T-helper 22 cell (primary cell): ENCODE measurements at places on chromosomes 5 and 9.

- DNase-seq, result no peak
These were observed 263.5 kb downstream of the SPATA31D1 start for GRCh38 chr9:82252116-82252515.

DNA sequence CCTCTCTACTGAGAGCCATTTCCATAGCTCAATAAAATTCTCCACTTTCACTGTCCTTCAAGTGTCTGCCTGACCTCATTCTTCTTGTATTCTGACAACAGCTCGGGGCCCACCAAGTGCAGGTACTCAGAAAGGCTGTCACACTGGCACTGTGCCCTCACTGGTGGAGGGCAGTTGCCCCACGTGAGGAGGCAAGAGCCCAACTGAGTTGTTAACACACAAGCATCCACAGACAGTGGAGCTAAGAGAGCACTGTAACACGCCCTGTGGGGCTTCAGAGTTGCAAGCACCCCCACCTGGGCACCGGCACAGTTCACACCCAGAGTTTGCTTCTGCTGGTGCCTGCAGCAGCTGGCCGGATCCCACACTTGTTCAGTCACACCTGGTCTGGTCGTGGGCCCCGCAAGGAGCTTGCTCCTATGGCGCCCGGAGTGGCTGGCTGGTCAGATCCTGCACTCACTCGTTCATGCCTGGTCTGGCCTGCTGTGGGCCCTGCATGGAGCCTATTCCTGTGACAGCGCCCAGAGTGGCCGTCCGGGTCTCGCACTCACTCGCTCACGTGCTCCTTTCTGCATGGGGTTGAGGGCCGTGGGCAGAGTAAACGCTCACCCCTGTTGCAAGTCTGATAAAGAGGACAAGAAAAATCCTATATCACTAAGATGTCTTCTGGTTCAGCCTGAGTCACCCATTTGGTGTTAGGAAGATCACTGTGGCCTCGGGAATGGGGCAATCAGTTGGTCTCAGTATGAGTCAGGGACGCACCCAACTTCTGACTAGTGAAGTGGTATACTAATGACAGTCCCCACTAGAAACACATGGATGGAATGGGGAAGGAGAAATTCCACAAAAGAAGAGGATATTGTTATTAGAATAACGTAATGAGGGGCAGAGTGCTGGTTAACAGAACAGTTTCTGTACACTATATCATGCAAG is 87.0 kb upstream of the CCNH start:
- DNase-seq, result no peak

DNA sequence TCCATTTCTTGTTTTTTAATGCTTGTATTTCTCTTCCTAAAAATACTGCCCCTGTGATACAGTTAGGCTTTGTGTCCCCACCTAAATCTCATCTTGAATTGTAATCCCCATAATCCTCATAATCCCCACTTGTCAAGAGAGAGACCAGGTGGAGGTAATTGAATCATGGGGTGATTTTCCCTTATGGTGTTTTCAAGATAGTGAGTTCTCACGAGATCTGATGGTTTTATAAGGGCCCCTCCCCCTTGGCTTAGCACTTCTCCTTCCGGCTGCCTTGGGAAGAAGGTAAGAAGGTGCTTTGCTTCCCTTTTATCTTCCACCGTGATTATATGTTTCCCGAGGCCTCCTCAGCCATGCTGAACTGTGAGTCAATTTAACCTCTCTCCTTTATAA is 227.4 kb downstream of the MAN2A1 start:
- no peak for DNase-seq

DNA sequence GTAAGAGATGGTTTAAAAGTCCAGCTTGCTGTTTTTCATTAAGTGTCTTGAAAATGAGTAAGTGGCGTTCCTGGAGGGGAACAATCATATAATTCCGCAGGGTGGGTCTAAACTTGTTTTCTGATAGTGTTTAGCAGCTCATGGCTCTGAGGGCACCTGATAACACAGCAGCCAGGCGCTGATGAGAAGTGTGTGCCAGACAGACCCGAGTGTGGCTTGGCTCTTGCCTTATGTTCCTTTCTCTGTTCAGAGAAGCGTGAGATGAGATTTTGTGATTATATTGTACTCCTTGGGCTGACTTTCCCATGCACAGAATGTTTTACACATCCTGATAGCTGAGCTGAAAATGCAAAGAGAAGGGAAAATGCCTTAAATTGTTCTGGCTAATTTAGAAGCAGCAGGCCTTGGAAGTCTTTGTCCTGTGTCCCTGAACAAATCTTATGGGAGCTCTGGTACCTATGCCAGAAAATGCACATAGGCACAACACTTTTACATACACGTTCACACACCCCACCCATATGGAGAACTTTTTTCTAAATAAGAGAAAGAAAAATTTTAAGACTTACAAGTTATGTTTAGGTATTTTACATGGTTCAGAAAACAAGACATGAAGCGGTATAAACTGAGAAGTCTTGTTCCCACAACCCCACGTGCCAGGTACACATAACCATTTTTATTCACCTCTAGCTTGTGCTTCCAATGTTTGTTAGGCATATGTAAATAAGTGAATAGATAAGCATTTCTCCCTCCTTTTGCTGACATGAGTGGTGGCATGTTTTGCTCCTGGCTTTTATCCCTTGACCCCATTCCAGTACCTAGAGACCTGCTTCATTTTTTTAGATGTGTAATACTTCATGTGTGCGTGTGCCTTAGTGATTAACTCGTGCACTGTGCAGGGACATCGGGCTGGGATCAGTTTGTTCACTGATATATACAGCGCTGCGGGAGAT is 152.2 kb upstream of the OTULINL start:
- DNase-seq, result no peak

- no peak for DNase-seq
These were observed 40.9 kb downstream of the ZNF608 start for GRCh38 chr5:124705577-124705976.

- DNase-seq, result no peak
These were observed 274.6 kb upstream of the IRX4 start for GRCh38 chr5:2157372-2157771.

DNA sequence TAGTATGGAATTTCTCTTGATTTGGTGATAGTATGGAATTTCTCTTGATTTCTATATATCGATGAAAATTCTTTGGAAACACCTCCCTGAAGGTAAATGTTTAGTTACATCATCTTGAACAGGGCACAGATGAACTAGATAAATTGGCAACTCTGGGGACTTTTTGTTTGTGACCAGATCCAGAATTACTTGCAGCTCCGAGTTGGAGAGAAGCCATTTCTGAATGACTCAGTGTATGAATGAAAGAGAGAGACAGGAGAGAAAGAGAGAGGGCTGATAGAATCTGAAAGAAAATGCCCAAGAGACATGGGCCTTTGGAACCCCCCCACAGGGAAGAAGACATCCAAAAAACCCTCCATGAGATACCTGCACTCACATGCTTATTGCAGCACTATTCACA is 14.1 kb downstream of the TNFSF15 start:
- no peak for DNase-seq

DNA sequence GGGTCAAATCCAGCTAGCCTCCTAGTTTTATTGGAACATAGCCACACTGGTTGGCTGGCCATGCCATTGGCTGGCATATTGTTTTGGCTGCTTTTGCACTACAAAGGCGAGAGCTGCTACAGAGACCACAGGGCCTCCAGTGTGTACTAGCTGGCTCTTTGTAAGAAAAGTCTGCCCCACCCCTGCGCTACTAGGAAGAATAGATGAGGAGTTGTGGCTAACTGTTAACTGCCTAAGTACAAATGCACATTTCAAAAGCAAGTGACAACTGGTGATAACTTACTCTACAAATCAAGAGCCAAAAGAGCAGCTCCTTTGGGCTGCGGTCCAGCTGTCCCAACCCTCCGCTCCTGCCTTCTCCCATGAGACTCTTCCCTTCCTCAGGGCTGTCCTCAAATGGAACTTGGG is 63.9 kb downstream of the SERINC5 start:
- peak; percentile 12 for DNase-seq

GRCh38 chr5:134784946-134785620 is 26.5 kb downstream of the DDX46 start:
- DNase-seq, result no peak

DNA sequence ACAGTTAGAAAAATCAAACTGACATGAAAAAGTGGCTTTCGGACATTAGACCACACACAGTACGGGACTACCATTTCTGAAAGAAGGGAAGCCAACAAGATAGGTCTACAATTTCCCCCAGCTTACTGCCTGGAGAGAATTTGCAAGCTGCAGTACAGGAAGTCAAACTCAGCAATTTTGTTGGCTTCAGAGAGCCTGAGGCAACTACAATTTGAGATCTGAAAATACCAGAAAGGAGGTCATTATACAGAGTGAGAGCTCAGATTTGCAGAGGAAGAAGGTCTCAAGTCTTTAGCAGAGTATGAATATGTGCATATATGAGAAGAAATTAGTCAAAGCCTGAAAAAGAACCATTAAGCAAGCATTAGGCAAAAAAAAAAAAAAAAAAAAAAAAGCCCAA is 83.0 kb downstream of the OXCT1 start:
- no peak for DNase-seq

GRCh38 chr9:97808415-97808814 is 44.6 kb upstream of the FOXE1 start:
- DNase-seq, result no peak

DNA sequence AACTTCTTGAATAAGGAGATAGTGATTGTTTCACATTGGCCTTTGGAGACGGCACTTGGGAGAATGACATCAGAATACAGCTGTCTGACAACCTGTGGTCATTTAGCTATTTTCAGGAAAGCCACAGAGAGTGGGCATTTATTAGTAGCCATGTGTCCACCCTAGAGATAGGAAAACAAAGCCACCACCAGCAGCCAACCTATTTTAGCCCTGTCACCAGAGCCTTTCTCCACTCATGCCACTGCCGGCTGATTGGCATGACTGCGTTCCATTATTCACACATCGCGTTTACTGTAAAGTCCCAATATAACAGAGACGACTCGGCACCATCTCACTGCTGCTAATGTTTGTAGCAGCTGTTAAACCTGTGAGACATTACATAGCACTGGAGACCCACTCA is 330.1 kb downstream of the NDUFS4 start:
- DNase-seq, result no peak

DNA sequence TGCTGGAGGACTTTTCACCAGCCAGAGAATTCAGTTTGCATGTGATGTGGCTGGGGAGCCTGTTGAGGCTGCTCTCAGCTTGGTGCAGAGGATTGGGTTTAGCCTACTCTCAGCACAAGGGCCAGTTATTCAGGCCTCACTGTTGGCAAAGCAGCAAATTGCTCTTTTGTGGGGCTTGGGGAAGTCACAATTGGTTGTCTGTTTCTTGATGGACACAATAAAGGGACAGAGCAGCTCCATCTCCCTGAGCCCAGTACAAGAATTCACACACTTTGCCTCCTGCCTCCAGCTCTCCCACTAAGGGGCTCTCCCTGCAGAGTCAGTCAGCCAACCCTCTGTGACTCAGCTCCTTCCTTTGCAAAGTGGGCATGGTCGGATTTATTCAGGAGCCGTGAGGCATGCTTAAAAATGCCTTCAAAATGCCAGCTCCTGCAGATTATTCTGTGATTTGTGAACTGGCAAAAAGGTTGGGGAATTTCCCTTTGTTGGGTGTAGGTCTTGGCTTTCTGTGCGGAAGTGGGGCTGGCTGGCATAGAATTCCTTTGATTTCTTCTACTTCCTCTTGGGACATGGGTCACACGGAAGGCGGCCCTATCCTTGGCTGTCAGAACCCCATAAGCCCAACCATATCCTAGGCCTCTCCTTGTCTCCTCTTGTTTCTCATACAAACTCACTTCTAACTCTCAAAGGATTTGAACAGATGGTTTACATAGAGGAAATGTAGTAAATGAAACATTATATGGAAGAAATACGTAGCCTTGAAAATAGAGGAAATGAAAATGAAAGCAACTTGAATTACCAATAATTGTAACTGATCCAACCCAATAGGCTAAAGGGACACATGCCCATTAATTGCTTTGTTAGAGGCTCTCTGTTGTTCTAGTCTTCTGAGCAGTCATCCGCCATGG is 118.7 kb upstream of the CD180 start:
- DNase-seq, result no peak

DNA sequence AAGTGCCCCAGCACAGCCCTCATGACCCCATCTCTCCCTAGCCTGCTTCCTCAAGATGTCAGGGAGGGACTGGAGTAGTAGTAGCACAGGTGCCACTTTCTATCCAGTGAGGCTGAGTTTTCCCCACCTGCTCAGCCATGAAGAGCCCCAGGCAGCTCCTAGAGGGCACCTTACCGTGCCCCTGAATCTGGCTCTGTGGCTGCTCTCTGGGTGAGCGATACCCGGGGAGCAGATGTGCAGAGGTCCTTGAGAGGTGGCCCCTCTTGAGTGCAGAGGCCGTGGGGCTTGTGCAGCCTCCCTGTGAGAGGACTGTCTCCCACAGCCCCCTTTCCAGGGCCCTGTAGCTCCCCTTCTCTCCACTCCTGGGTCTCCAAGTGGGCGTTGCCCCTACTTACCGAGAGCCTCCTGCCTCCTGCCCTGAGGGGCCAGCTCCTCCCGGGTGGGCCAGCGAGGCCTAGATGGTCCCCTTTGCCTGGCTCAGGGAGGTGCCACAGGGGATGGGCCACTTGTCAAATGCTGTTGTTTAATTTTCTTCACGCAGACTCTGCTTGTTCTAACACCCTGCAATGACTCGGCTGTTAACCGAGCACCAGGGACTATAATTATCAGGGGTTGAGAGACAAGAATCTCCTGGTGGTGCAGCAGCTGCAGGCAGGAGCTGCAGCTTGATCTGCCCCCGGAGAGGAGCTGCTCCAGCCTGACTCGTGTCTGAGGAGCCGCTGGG is 29.6 kb upstream of the PITX1 start:
- DNase-seq, result no peak

DNA sequence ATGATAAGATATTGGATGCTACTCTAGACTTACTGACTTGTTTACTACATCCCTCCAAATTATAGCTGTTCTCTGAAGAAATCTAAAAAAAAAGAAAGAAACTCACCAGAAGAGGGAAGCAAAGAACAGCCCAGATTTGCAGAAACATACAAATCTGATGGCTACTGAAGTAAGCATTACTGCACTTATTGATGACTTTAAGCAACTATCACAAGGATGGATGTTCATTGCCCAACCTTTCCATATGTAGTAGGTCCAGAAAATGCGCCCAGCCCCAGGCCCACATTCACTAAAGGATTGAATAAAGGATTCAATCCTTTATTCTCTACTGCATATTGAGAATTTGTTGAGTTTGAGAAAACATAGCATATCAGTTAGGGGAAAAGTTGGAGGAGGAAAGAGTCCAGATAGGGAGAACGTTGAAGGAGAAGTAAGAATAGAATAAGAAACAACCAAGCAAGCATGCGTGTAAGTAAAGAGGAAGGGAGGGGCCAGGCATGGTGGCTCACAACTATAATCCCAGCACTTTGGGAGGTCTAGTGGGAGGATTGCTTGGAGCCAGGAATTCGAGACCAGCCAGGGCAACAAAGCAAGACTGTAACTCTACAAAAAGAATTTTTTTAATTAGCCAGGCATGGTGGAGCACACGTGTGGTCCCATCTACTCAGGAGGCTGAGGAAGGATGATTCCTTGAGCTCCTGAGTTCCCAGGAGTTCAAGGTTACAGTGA is 33.8 kb upstream of the DTWD2 start:
- DNase-seq, result no peak

- no peak for DNase-seq
These were observed 4.4 kb upstream of the MSX2 start for GRCh38 chr5:174719793-174720611.

- DNase-seq, result no peak
These were observed 110.1 kb downstream of the SPOCK1 start for GRCh38 chr5:137389042-137389441.

GRCh38 chr5:135719428-135720063 is 114.9 kb upstream of the SLC25A48 start:
- DNase-seq, result no peak
